CD8-positive, alpha-beta memory T cell (primary cell): ENCODE measurements at places on chromosomes 1 and 21. TPM values are rescaled to one million over a fixed set of nuclear protein-coding genes. Genes with fewer than 3 reads are reported as not detected.

The ZNF683 gene
- total RNA-seq = 2.4 TPM

The IL20 gene
- not detected for total RNA-seq

The FYB2 gene
- not detected for total RNA-seq

The SMCP gene
- not detected for total RNA-seq

The OR2T35 gene
- not detected for total RNA-seq

The KDF1 gene
- total RNA-seq = 0.39 TPM

The SARS1 gene
- total RNA-seq = 195 TPM

The TMEM50A gene
- total RNA-seq = 117 TPM

The GSTM5 gene
- total RNA-seq = not detected

The CFAP107 gene
- not detected for total RNA-seq

- no peaks in the 10 kb centered on the region for H3K4me1 ChIP-seq
- H3K27ac ChIP-seq = no peak overlapping the region
- no peaks in the 10 kb centered on the region for H3K36me3 ChIP-seq
- H3K27me3 ChIP-seq = no peaks in the 10 kb centered on the region
- H3K4me3 ChIP-seq = no peak overlapping the region
Measured at GRCh38 chr21:21929789-21930188, 931.6 kb downstream of the NCAM2 start.

DNA sequence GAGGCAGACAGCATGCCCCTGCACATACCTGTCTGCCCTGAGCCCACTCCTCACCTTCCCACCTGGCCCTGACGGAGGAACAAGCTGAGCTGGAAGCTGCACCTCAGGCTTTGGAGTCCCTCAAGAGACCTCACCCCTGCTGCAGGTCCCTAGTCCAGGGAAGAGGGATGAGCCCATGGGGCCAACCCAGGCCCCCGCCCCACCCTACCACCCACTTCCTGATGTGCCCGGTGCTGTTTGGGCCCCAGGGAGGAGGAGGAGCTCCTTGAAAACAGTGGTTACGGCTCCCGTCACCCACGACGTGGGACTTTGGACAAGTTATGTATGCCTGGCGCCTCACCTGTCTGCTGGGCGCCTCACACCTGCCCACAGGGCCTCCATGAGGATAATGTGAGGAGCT lies 250.2 kb downstream of the NPHP4 start:
- H3K4me1 ChIP-seq = peaks cover 16% of the 10 kb centered on the region

DNA sequence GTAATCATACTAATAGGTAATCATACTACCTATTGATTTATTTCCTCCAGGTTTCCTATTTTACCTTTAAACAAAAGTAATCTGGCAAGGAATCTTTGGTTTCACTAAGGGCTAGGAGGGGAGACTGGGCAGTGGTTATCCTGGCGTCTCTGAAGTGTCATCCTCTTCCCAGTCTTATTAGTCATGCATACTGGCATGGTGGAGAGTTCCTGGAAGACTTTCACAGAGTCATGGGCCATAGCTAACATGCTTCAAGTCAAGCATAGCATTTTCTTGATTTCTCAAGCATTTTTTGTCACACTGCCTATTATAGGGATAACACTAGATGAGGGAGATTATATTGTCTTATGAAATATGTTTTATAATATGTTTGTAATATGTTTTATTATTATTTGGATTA lies 64.0 kb upstream of the ASB17 start:
- no peaks in the 10 kb centered on the region for H3K27me3 ChIP-seq
- H3K4me1 ChIP-seq = no peaks in the 10 kb centered on the region
- H3K36me3 ChIP-seq = no peaks in the 10 kb centered on the region
- DNase-seq = no peak

DNA sequence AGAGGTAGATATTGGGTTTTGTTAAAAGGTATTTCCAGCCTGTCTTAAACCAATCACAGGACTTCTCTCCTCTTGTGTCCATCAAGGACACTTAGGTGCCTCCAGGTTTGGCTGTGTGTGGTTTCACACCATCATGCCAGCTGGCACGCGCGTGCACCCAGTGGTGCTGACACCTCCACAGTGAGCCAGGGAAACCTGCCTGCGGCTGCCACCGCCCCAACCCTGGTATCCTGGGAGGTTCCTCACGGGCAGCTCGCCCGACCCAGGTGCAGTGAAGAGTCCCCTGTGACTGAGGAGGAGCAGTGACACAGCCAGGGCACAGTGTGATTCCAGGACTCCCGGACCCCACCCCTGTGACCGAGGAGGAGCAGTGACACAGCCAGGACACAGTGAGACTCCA lies 13.2 kb upstream of the COL6A2 start:
- no peaks in the 10 kb centered on the region for H3K4me1 ChIP-seq
- no peak overlapping the region for H3K27ac ChIP-seq
- no peak overlapping the region for H3K4me3 ChIP-seq
- H3K36me3 ChIP-seq = no peaks in the 10 kb centered on the region
- DNase-seq = no peak

DNA sequence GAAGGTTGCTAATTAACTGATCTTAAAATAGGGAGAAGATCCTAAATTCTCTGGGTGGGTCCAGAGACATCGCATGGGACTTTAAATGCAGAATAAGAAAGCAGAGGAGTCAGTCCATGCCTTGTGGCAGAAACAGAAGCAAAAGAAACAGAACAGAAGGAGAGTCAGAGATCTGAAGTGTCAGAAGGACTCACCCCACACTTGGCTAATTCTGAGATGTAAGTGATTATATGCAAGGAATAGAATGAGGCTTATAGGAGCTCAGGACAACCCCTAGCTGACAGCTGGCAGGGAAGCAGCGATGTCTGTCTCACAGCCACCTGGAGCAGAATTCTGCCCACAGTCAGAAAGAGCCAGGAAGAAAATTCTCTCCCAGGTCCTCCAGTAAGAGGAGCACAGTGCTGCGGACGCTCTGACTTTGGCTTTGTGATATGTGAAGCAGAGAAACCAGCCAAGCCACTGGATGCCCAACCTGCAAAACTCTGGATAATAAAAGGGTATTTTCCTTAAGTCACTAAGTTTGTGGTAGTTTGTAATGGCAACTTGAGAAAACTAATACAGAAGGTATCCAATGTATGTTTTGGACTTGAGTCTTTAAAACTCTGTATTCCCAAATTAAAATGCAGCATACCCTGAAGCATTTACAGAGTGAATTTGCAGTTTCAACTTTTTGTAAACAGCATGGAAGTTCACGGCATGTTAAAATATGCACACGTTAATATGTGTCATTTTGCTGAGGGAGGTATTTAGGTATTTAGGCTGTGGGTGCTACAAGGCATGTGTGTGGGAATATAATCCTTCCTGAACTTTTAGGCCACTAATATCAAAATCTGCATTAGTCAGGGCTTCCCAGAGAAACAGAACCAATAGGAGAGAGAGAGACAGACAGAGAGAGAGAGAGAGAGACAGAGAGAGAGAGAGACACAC lies 388.5 kb downstream of the PCP4 start:
- no peak overlapping the region for H3K27ac ChIP-seq
- no peak overlapping the region for H3K4me3 ChIP-seq
- no peaks in the 10 kb centered on the region for H3K27me3 ChIP-seq
- no peaks in the 10 kb centered on the region for H3K36me3 ChIP-seq

GRCh38 chr1:184513966-184514365 lies 127.1 kb downstream of the C1orf21 start:
- no peaks in the 10 kb centered on the region for H3K36me3 ChIP-seq
- no peak overlapping the region for H3K27ac ChIP-seq
- no peak overlapping the region for H3K4me3 ChIP-seq
- DNase-seq = no peak

DNA sequence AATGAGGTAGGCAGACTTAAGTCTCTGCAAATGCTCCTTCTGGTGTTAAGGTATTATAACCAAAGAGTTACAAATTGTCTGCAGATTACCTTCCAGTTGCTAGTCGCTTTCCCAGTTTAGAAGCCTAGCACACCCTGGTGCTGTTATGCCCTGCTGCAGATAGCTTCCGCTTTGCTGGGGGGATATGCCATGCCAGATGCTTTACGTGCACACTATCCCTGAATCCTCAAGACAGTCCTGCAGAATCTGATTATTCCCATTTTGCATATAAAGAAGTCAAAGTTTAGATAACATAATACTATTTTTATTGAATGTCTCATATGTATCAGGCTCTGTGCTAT lies 166.5 kb downstream of the DHRS3 start:
- peaks cover 94% of the 10 kb centered on the region for H3K4me1 ChIP-seq
- H3K36me3 ChIP-seq = no peaks in the 10 kb centered on the region
- peak overlapping the region; percentile 68 for H3K27ac ChIP-seq
- H3K4me3 ChIP-seq = no peak overlapping the region

DNA sequence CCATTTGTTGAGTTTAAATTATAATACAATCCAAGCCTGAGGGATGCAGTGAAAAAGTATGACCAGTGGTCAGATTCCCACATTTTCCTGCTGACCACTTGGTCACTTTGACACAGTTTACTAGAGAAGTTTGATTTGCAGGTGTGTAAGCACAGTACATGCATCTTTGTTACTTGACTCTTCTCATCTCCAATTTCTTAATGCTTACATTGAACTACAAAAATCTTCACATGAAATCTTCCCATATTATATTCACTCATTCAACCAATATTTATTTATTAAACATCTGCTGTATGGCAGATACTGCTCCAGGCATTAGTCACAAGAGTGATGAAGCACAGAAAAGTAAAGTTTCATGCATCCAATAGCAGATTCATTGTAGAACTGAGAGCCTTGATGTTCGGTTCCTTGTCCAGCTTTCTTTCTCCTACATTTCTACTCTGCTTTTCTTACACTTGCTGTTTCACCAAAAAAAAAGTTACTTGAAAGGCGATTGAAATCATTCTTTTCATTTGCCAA lies 211.7 kb downstream of the NFIA start:
- H3K4me3 ChIP-seq = no peak overlapping the region
- H3K27me3 ChIP-seq = no peaks in the 10 kb centered on the region
- H3K4me1 ChIP-seq = no peaks in the 10 kb centered on the region
- no peaks in the 10 kb centered on the region for H3K36me3 ChIP-seq

DNA sequence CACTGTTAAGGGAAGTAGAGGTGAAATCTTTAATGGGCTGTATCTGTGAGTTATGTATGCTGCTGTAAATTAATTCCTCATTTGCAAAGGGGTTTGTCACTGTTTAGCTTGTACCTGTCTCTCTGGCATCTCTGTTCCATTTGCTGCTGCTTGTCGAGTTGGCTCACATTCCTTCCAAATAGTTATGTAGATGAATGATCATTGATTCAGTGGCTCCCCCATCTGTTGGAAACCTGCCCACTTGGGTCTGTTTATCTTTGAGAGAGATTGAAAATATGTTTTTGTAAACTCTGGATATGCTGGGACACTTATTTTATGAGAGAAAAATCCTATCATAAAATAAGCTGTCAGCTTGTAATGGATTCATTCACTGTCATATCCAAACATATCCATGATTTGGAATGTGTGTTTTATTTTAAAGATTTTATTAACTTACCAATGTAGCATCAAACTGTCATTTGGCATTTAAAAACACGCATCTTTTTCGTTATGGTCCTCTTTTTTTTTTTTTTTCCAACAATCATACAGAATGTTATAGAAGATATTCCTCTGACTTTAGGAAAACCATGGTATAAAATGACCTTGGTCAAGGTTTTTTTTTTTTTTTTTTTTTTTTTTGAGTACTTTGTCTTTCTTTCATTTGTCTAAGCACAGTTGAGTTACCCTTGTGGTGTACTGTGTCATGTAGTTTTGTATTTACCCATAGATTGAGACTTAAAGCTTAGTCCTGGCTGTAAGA lies 3.5 kb downstream of the RYR2 start:
- no peak overlapping the region for H3K4me3 ChIP-seq
- H3K4me1 ChIP-seq = no peaks in the 10 kb centered on the region
- H3K27me3 ChIP-seq = peaks cover 6% of the 10 kb centered on the region
- H3K27ac ChIP-seq = no peak overlapping the region
- no peaks in the 10 kb centered on the region for H3K36me3 ChIP-seq
- DNase-seq = no peak

DNA sequence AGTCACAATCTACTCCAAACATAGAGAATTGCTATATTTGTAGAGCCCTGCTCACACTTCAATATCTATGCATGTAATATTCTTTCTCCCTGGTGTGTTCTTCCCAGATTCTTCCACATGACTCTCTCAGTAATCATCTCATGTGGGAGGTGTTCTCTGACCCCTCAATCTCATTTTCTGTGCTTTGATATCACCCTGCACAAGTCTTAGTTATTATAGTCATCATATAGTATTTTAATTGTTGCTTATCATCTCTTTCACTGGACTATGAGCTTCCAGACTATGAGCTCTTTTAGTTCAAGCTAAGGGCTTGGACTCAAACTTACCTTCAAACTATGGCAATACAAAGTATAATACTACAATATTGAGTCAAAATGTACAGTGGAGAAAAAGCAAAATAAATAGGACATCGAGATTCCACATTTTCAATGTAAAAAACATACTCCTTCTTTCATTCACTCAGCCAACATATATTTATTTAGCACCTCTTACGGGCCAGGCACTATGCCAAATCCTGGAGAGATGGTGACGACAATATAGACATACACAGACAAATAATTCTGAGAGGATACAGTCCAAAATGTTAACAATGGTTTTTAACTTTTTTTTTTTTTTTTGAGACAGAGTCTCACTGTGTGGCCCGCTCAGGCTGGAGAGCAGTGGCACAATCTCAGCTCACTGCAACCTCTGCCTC lies 12.7 kb downstream of the TESK2 start:
- H3K4me1 ChIP-seq = no peaks in the 10 kb centered on the region
- H3K4me3 ChIP-seq = no peak overlapping the region
- H3K27me3 ChIP-seq = no peaks in the 10 kb centered on the region
- no peak overlapping the region for H3K27ac ChIP-seq
- H3K36me3 ChIP-seq = no peaks in the 10 kb centered on the region

- no peaks in the 10 kb centered on the region for H3K27me3 ChIP-seq
- no peak overlapping the region for H3K27ac ChIP-seq
- peaks cover 19% of the 10 kb centered on the region for H3K4me1 ChIP-seq
- no peak for DNase-seq
- no peaks in the 10 kb centered on the region for H3K36me3 ChIP-seq
Measured at GRCh38 chr21:37079211-37079824, 6.3 kb downstream of the TTC3 start.

DNA sequence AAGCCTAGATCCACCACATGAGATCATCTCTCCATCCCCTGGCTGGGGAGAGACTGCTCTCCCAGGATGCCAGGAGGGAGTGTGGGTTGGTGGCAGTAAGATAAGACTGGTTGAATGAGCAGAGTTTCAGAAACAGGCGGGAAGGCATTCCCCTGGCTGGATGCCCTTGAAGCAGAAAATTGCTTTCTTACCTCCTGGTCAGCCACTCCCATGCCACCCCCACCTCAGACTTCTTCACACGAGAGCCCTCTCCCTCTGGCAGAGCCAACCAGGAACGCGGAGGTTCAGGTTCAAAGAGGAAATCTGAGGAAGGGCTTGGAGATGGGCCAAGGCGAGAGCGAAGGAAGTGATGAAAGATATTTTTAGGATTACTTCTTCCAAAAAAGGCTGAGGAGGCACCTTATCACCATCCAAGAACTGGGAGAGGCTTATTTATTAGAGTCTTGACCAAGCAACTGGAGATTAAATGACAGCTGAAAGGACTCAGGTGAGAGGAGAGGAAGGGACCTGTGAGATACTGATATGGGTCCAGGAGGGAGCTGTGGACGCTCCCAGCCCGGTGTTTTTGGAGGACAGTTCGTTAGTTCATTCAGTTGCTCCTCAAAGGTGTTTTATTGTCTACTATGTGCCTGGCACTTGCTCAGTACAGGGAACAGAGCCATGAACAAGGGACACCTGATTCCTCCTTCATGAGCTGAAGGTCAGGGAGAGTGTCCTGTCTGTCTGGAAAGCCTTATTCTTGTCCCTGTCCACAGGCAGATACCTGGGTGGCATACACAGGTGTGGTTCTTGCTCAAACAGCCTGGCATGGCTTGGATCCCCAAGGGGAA lies 18.9 kb upstream of the SLC26A9 start:
- H3K4me3 ChIP-seq = no peak overlapping the region
- no peaks in the 10 kb centered on the region for H3K36me3 ChIP-seq
- no peak overlapping the region for H3K27ac ChIP-seq
- no peaks in the 10 kb centered on the region for H3K27me3 ChIP-seq
- no peaks in the 10 kb centered on the region for H3K4me1 ChIP-seq
